Motor neuron (in vitro differentiated cells): ENCODE measurements at places on chromosomes 11 and 22. TPM values are rescaled to one million over a fixed set of nuclear protein-coding genes. Genes with fewer than 3 reads are reported as not detected.

MAP6 gene
- total RNA-seq, result 125 and 128 TPM in 2 replicates

EHD1 gene
- total RNA-seq, result 31.7 and 35.2 TPM in 2 replicates

GGTLC3 gene
- total RNA-seq, result not detected in 2 replicates

FAM83F gene
- total RNA-seq, result 0.18 and 0.21 TPM in 2 replicates

MAPK8IP2 gene
- total RNA-seq, result 21.7 and 24.2 TPM in 2 replicates

SCUBE1 gene
- total RNA-seq, result 0.15 and 0.48 TPM in 2 replicates

CDC42EP2 gene
- total RNA-seq, result 11.9 and 13.8 TPM in 2 replicates

LIPT2 gene
- total RNA-seq, result 2.3 and 4.2 TPM in 2 replicates
